GOT3 (cell line): ENCODE measurements at places on chromosomes 7 and 10.

- no peak for DNase-seq
Measured at GRCh38 chr7:128365432-128365831, 3.9 kb upstream of the PRRT4 start.

DNA sequence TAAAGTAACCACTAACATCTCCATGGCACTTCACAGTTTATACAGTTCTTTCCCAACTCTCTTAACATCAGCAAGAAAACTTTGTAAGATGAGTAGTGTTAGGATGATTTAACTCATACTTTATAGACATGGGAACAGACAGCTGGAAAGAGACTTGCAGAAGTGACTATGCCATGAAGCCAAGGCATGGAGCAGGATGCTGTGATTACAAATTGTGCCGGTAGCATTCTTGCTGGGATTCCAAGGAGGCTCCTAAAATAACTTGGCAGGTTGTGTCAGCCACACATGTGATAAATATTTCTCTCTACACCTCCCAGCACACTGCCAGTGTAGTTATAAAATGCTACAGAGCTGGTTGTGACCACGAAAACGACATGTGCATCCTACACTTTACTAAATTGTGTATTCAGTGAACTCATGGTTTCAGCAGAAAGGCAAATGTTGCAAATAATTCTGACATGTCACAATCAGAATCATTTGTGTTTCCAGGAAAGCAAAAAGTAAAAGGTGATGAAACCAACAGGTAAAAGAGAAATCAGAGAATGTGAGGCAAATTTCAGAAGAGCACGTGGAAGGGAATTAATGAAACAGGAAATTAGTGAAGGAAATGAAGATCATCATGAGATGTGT lies 5.6 kb upstream of the CYP3A4 start:
- DNase-seq, result no peak

GRCh38 chr10:49231086-49231820 lies 43.1 kb upstream of the TMEM273 start:
- DNase-seq, result no peak

DNA sequence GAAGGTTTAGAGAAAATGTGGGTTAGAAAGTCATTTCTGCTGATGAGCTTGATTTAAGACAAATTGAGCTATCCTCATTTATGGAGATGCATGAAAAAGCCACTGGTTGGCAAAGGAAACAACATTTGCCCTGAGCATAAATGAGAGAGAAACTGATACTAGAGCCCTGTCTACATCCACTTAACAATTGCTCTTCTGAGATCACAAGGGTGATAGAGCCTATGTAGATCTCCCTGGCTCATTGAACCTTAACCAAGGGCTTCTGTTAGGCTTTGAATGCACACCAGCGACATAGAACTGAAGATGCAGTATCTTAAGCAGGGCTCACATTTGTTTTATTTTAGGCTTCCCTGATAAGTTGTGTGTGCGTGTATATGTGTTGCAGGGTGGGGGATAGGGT lies 35.0 kb downstream of the GPR141 start:
- no peak for DNase-seq

DNA sequence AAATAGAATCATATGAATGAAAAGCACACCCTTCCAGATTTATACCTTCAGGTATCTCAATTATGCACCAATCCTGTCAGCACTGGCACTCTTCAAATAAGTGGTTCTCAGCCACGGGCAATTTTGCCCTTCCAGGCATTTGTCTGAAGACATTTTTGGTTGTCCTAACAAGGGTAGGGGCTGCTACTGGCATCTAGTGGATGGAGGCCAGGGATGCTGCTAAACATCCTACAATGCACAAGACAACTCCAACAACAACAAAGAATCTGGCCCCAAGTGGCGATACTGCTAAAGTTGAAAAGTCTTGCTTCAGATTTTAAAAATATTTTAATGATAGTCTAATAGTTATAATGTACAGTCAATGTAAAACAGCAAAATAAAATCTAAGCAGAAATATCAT lies 16.1 kb downstream of the CCDC186 start:
- DNase-seq, result no peak

DNA sequence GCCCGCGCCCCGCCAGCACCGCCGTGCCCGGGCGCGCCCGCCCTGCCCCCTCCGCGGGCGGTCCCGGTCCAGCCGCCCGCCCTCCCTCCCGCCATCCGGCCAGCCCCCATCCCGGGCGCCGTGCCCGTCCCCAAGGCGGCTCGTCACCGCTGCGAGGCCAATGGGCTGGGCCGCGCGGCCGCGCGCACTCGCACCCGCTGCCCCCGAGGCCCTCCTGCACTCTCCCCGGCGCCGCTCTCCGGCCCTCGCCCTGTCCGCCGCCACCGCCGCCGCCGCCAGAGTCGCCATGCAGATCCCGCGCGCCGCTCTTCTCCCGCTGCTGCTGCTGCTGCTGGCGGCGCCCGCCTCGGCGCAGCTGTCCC lies at the start of gene HTRA1:
Gene HTRA1, plus strand, starts transcription at position 187 of the 362 bp plus-strand sequence. Its CDS starts 100 bp downstream, at position 287.
- DNase-seq, result no peak

DNA sequence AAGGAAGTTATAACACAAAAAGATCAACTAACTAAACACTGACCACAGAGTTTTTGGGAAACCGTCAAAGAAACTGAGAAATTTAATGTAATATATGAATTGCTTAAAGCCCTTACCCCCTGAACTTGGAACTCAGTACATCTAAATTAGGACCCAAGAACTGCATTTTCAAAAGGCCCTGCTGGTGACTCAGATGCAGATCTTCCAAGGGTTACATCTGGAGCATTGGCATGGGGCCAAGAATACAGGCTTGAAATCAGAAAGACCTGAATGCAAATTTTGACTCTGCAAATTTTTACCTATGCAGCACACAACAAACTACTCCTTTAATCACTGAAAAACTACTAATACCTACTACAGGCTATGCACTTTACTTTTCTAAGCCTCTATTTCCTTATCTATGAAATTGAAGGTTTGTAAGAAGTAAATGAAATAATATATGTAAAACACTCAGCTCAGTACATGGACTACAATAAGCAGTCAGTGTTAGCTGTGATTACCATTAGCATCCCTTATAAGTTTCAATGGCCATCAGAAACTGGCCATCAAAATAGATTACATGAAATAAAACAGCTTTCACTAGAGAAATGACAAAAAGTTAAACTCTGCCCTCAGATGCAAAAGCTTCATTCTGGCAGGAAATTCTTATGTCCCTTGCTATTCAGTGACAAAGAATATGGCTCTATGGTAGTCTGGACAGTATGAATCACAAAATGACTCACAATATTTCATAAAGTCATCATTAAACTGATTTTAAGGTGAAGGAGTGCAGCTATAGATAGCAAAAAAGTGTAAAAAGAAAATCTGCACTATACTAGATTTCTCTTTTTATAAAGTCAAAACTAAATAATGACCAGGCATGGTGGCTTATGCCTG lies 43.6 kb downstream of the NSUN6 start:
- no peak for DNase-seq

DNA sequence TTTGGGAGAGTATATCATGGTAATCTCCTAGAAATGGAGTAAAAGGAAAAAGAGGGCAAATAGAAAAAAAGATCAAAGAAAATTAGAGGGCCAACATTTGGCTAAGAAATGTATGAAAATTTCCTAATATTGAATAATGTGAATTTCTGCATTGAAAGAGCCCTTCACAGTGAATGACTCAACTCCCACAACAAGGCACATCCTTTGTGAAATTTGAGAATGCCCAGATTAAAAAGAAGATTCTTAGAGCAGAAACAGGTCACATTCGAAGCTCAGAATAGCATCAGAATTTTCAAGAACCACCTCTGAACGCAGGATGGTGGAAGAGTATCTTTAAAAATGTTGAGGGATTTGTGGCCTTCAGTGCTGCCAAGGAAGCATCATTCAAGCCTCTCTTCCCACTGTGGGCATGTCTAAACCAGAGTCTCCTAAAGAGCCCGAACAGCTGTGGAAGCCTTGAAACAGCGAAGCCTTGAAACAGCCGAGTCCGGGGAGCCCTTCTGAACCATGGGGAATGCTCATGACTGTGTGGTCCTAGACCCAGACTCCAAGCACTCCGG lies 43.6 kb downstream of the GUSB start:
- no peak for DNase-seq
